Spinal cord (tissue), 10 donors: ENCODE measurements at places on chromosomes 7 and 10.

DNA sequence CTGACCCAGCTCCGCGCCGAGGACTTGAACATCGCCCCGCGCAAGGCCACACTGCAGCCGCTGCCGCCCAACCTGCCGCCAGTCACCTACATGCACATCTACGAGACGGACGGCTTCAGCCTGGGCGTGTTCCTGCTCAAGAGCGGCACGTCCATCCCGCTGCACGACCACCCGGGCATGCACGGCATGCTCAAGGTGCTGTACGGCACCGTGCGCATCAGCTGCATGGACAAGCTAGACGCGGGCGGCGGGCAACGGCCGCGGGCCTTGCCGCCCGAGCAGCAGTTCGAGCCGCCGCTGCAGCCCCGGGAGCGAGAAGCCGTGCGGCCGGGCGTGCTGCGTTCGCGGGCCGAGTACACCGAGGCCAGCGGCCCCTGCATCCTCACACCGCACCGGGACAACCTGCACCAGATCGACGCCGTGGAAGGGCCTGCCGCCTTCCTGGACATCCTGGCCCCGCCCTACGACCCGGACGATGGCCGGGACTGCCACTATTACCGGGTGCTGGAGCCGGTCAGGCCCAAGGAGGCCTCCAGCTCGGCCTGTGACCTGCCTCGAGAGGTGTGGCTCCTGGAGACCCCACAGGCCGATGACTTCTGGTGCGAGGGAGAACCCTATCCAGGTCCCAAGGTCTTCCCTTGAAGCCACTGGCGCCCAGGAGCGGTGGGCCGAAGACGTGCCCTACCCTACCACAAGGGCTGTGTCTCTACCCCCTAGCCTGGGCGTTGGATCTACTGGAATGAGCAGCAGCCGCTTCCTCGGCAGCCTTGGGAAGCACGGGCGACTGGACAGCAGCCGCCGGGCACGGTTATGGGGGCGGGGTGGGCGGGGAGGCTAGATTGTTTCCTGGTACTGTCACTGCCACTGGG lies 945 bp downstream of the ADO start:
- no peak for DNase-seq
- peaks cover 2% of the 10 kb centered on the region for H3K27me3 ChIP-seq
- H3K36me3 ChIP-seq = no peaks in the 10 kb centered on the region
- peak overlapping the region; percentile 97 for H3K27ac ChIP-seq
- H3K4me3 ChIP-seq = peak overlapping the region; percentile 69

- H3K27me3 ChIP-seq = no peaks in the 10 kb centered on the region
- no peak for DNase-seq
- no peaks in the 10 kb centered on the region for H3K4me1 ChIP-seq
- H3K4me3 ChIP-seq = no peak overlapping the region
These were observed 83.7 kb upstream of the GLCCI1 start for GRCh38 chr7:7884855-7885254.

GRCh38 chr7:3280445-3280844 lies 20.6 kb upstream of the SDK1 start:
- no peaks in the 10 kb centered on the region for H3K36me3 ChIP-seq
- H3K4me3 ChIP-seq = no peak overlapping the region
- no peaks in the 10 kb centered on the region for H3K4me1 ChIP-seq

DNA sequence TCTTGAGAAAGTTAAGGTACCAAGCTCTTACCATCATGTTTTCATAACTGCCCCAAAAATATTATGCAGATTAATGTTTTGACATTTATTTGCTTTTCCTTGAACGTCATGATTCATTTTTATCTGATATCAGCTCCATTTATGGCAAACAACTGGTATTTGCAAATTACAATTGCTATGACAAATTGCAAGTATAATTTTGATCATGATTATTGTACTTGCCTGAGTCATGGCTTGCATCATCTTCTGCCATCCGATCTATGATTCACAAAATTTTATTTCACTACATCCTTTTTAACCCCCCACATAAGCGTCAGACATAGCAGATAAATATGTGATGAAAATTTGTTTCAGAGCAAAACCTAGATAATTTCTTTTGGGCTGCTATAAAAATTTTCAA lies 155.0 kb downstream of the STK31 start:
- H3K27me3 ChIP-seq = no peaks in the 10 kb centered on the region
- H3K36me3 ChIP-seq = no peaks in the 10 kb centered on the region
- DNase-seq = no peak

GRCh38 chr10:89891006-89891535 lies 189.7 kb downstream of the KIF20B start:
- H3K27ac ChIP-seq = no peak overlapping the region
- no peak overlapping the region for H3K4me3 ChIP-seq
- no peak for DNase-seq
- no peaks in the 10 kb centered on the region for H3K27me3 ChIP-seq
